ENCODE measurements at places on chromosomes 3 and 15.

- ATAC-seq: no peak
These were observed 65.8 kb downstream of the ZNF280D start for GRCh38 chr15:56667517-56667916.

DNA sequence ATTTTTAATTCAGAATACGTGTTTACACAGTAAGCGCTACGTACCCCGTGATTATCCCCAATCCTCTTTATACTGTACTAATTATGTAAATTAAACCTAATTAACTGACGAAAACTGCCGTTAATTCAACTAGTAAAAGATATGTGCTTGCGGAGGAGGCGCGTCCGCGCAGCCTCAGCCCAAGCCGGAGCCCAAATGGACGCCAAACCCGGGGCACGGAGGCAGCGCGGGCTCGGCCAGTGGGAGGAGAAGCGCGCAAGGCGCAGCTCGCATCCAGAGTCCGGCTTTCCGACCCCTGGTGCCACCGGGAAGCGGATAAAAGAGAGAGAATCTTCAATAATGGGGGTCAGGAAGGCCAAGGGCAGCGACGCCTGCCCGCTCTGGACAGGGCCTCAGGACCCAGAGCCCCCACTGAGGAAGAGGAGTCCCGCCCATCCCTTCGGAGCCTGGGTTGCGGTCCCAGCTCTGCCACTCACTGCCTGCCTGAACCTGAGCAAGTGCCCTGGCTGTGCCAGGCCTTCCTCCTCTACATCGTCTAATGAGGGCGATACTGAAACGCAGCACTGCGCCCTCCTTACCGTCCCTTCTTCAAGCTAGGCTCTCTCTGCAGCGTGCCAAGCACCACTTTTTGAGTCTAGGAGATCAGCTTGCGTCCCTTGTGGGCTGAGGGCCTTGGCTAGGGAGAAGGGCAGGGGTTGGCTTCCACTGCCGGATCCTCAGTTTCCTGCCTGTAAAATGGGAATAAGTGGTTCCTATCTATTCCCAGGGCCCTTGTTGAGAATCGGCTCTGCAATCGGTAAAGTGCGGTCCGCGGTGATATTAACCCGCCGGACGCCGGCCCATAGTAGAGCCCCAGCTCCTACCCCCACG, 5.0 kb upstream of the SKOR1 start:
- ATAC-seq: no peak

- ATAC-seq: no peak
These were observed 39.1 kb downstream of the SLC9A9 start for GRCh38 chr3:143809121-143809621.

GRCh38 chr3:197953881-197954280, 3.9 kb downstream of the RPL35A start:
- ATAC-seq: no peak

- ATAC-seq: no peak
These were observed 51.5 kb upstream of the CCNB2 start for GRCh38 chr15:59053482-59053881.

DNA sequence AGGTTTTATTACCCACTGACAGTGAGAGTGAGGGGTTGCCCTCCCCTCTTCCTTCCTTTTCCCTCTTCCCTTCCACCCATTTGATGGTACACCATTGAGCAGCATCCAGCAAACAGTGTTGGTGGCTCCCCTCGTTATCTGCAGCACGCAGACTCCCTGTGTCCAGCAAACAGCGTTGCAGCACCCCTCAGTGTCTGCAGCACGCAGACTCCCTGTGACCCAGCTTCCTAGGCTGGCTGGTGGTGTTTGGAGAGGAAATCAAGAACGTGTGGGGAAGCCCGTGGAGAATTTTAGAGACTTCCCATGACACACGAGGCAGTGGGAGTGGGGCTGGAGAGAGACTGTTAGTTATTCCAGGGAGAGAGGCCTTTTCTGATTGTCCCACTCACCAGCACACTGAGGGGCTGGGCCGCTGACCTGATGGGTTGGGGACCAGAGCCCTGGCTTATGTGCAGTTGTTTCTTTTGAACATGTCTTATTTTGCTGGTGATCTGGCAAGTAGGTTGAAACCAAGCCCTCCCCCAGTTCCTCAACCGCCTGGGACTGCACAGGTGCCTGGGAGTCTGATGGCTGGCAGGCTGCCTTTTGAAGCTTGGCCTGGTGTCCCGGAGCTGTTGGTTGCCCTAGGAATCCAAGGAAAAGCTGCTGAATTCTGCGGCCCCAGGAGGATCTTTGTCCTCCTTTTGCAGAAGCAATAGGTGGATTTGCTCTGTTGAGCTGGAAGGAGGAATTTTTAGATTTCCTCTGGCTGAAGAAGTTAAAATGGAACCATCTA, 19.0 kb downstream of the APBA2 start:
- no peak for ATAC-seq

Measured in SK-N-SH treated with all-trans-retinoic acid at 6 μM for 48 hours (cell line).